Lower leg skin (tissue), 4 donors: ENCODE measurements at places on chromosomes 11 and 22.

DNA sequence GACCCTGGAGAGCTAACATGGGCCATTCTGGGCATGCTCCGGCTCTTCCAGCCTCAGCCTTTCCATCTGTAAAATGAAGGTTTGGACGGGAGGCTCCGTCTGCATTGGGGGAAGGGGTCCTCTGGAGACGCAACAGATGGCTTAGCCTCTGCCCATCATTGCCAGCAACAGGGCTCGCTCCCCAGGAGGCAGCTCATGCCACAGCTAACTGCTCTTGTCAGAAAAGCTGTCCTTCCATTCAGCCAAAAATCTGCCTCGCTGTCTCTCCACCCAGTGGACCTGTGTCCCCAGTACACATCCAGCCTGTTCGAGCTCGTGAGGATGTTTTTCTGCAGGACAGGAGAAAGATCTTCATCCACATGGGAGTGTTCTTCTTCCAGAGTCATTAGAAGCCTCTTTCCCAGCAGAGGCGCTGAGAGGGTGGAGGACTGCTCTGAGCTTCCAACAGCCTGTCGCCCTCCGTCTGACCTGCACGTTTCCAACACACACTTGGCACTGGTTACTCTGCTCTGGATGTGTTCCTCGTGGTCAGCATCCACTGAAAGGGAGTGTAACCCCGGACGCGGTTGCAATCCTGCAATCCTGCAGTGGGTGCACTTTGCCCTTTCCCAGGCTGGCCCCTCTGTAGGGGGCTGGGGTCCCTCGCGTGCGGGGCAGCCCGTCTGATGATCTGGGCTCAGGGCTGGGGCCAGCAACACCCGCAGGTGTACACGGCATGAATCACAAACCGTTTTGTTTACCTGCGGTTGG lies 1340.9 kb downstream of the TBC1D22A start:
- DNase-seq = no peak

GRCh38 chr11:111303461-111303860 lies 5.1 kb downstream of the POU2AF3 start:
- no peak for DNase-seq

DNA sequence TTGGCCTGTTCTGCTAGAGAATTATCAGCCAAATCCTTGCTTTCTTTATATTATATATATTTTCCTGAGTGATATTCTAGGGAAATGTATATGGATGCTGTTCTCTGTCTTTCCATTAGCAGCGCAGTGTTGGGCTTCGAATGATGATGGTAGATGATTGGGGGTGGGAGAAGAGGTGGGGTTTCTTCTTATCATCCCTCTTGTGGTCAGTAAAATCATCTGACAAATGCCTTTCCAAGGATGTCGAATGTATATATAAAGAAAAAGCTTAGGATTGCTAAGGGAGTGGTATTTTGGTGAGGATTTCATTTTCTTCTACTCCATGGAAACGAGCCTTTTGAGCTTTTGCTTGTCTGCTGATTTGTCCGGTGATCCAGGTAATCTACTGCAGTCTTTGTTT lies 48.9 kb downstream of the ARHGEF12 start:
- no peak for DNase-seq

GRCh38 chr11:125514336-125515101 lies 18.5 kb upstream of the FEZ1 start:
- DNase-seq = no peak
